ENCODE measurements at places on chromosomes 13 and 19.

- DNase-seq: no peak
Observed at GRCh38 chr13:111241862-111242261, 78.6 kb upstream of the TEX29 start.

- DNase-seq: no peak
Observed at GRCh38 chr13:97335488-97336134, 98.4 kb upstream of the RAP2A start.

DNA sequence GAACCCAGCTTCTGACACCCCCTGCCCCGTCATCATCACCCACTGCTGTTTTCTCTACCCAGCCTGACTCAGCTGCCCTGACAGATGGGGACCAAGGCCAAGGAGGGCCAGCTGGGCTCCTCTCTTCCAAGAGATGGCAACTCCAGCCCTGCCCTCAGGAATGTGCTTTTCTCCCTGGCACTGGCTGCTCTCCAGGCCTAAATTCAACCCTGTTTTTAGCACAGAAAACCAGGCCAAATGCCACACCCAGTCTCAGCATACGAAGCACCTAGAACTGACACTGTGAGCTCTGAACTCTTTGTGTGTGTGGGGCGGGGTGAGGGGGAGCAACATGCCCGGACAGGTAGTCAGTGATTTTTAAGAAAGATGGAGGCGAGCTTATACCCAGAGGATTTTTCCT, 23.4 kb upstream of the IGFL1 start:
- no peak for DNase-seq

- peak; percentile 51 for DNase-seq
Observed at GRCh38 chr13:44306371-44307192, 67.0 kb upstream of the SERP2 start.

GRCh38 chr13:97275776-97276501, 53.8 kb downstream of the MBNL2 start:
- DNase-seq: no peak

GRCh38 chr13:97322740-97323342, 100.7 kb downstream of the MBNL2 start:
- no peak for DNase-seq

DNA sequence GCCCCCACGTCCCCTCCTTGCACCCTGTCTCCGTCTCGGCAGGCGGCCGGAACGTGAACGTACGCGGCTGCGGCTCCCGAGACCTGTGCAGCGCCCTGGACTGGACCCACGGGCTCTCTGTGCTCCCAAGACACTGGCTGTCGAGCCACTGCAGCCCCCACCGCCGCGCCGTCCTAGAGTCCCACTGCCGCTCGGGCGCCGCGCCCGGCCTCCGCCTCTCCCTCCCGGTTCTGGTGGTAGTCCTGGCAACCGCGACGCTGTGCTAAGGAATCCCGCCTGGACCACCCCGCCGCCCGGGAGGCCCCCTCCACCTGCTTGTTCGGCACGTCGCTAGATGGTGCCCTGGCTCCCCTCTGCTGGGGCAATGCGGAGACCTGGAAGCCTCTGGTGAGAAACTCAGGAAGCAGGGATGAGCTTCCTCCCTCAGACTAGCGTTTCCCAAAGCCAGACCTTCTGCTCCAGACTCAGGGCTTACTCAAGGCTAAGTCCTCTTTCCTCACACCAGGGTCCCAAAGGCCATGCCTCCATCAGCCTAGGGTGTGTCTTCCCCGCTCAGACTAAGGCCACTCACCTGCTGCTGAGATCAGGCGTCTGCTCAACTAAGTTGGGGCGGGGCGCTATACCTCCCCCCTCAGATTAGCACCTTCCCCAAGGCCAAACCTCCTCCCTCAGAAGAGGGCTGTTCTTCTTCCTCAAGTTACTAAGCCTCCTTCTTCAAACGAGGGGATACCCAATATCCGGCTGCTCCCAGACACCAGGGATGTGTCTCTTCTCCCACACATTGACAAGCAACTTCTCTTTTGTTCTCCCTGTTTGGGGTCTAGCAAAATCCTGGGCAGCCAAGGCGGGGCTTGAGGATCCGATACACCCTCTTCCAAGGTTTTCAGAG, 16.1 kb upstream of the IRGC start:
- DNase-seq: peak; percentile 16

- DNase-seq: no peak
Observed at GRCh38 chr13:23570099-23570920, at the start of gene TNFRSF19. TSS of gene TNFRSF19 (plus strand) at chr13:23570412. CDS start at chr13:23590184, 19,772 bp downstream.

- DNase-seq: no peak
Observed at GRCh38 chr13:97234236-97234635, 12.1 kb downstream of the MBNL2 start.

GRCh38 chr13:32964987-32965386, 51.2 kb upstream of the KL start:
- DNase-seq: no peak

- DNase-seq: no peak
Observed at GRCh38 chr19:30513082-30513411, 140.9 kb downstream of the ZNF536 start.

- DNase-seq: no peak
Observed at GRCh38 chr13:67619995-67620380, 389.9 kb upstream of the PCDH9 start.

- no peak for DNase-seq
Observed at GRCh38 chr19:39254531-39255345, 6.1 kb upstream of the IFNL4 start.

GRCh38 chr13:113073942-113074341, 31.6 kb upstream of the F7 start:
- no peak for DNase-seq

DNA sequence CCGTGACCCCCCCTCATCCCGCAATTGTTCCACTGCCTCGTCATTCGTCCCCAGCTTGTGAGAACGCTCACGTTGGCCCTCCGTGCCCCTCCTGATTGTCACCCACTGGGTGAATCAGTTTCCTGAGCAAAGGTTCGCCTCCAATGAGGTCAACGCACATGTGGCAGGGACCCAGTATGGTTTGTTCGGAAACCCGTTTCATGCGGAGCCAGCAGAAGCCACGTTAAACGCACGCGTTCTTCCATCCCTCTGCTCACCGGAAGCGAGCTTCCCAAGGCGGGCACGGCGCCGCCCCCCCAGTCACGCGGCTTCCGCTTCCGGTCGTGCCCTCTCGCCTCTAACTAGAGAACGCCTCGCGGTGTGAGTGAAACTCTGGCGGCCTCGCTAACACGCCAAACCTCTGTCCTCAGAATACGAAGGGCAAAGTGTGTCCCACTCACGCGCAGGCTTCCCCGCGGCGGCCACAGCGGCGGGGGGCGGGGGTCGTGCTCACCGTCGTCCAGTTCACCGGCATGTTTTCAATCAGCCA, 18.0 kb upstream of the CFAP97D2 start:
- no peak for DNase-seq
